Activated CD8-positive, alpha-beta memory T cell treated with anti-CD3 and anti-CD28 coated beads, Interleukin-2, amount 10 ng/mL, durations not matched to agents 7 days and 5 days (primary cell): ENCODE measurements at places on chromosomes 7 and 10. TPM values are rescaled to one million over a fixed set of nuclear protein-coding genes. Genes with fewer than 3 reads are reported as not detected.

Gene PRKG1
- total RNA-seq: not detected

Gene NPTX2
- total RNA-seq: not detected

Gene CPEB3
- 4.3 TPM for total RNA-seq

Gene MYO1G
- total RNA-seq: 502 TPM

Gene ZNF488
- not detected for total RNA-seq

Gene TMEM270
- total RNA-seq: not detected

Gene PPP1R17
- total RNA-seq: not detected

Gene COL17A1
- total RNA-seq: not detected

Gene FAM20C
- total RNA-seq: 0.45 TPM

Gene CDH23
- 0.61 TPM for total RNA-seq

Gene KIN
- total RNA-seq: 15.0 TPM

Gene JCAD
- 0.16 TPM for total RNA-seq
